ENCODE measurements at places on chromosomes 6 and 20. TPM values are rescaled to one million over a fixed set of nuclear protein-coding genes. Genes with fewer than 3 reads are reported as not detected.

The CCN6 gene
- 0.06 TPM for polyA plus RNA-seq

The PRDM1 gene
- polyA plus RNA-seq, result 71.6 TPM

The CLIC5 gene
- polyA plus RNA-seq, result 2.7 TPM

The DOK5 gene
- polyA plus RNA-seq, result 0.36 TPM

The MAP3K4 gene
- 12.8 TPM for polyA plus RNA-seq

The COL21A1 gene
- not detected for polyA plus RNA-seq
